ENCODE measurements at places on chromosomes 3 and 15.

DNA sequence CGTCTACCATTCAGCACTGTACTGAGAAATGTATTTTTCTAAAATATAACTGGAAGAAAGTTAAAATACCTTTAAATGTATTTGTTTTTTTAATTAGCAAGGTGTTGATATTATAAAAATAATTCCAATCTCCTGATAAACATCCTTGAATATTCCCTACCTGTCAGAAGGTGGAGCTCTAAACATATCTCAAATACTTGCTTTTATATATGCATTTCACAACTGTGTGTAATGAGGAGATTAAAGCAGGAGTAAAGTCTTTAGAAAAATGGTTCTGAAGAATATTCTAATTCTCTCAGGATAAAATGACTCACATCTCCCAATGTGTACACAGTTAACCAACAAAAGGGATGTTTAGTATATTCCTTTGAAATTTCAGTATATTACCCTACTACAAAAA lies 422.7 kb downstream of the PLCL2 start:
- no peak for DNase-seq

DNA sequence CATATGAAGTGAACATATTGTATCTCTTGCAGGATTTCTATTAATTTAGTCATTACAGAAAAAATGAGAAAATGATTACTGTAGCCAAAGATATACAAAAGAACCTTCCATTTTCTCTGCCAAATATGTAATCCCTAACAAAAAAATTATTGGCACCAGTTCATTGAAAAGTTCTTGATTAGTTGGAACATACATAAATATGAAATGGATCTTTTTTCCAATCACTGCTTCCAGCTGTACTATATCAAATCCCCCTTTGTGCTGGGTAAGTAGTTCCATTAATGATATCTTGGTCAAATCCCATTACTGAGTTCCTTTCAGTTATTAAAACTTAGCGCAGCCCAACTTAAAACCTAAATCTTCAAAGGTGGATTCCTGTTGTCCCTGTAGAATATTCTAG lies 263.8 kb downstream of the SLC9A9 start:
- no peak for DNase-seq

- DNase-seq = no peak
Measured at GRCh38 chr3:129822241-129822640, 71.3 kb downstream of the TMCC1 start.

- no peak for DNase-seq
Measured at GRCh38 chr3:120907659-120908029, 361 bp upstream of the STXBP5L start.

- no peak for DNase-seq
Measured at GRCh38 chr15:31606931-31607497, 280.4 kb downstream of the KLF13 start.

DNA sequence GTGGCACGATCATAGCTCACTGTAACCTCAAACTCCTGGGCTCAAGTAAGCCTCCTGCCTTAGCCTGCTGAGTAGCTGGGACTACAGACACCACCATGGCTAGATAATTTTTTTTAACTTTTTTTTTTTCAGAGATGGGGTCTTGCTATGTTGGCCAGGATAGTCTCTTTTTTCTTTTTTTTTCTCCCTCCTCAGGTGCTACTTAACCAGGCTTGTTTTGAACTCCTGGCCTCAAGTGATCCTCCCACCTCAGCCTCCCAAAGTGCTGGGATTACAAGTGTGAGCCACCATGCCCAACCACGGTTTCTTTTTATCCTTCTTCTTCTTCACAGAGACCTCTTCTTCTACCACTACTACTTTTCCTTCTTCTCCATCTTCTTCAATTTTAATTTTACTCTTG lies 53.8 kb upstream of the MAP4 start:
- no peak for DNase-seq

DNA sequence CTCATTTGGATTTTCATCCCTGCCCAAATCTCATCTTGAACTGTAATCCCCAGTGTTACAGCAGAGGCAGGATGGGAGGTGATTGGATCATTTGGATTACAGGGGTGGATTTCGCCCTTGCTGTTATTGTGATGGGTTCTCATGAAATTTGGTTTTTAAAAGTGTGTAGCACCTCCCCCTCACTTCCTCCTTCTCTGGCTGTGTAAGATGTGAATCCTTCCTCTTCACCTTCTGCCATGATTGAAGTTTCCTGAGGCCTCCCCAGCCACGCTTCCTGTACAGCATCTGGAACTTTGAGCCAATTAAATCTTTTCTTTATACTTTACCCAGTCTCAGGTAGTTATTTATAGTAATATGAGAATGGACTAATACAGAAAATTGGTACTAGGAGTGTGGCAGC lies 316.8 kb downstream of the PLCL2 start:
- no peak for DNase-seq

- DNase-seq = no peak
Measured at GRCh38 chr3:197522881-197523441, 32.8 kb downstream of the BDH1 start.

DNA sequence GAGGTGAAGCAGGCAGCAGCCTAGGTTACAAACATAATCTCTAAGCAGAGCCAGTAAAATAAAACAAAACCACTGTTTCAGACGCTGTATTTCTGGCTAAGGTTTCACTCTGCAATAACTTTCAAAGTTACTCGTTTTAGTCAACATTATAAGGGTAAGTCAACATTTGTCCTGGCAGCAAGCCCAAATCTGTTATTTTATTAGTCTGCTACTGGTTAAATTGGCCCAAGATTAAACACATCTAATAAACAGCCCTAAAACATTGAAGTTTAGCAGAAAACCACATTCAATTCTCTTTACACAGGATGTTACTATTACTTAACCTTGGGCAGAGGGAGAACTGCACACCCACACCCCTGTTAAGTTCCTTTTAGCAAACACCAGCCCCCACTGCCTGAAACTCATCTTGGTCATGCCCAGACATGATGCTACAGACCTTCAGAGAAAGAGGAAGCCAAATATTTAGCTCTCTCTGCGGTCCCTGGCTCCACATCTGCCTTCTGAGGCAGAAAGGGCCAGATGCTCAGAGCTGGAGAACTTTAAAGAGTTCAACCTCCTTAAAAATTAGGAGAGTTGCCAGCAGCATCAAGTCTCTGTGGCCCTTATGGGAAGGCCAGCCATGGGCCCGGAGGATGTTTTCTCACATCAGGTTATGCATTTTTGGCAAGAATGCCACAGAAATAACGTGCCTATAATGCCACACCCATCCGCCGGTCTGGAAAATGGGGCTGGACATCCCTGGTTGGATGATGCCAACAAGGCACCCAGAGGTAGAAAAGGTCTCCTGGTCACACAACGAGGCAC lies 17.9 kb downstream of the ARHGEF3 start:
- DNase-seq = peak; percentile 63

DNA sequence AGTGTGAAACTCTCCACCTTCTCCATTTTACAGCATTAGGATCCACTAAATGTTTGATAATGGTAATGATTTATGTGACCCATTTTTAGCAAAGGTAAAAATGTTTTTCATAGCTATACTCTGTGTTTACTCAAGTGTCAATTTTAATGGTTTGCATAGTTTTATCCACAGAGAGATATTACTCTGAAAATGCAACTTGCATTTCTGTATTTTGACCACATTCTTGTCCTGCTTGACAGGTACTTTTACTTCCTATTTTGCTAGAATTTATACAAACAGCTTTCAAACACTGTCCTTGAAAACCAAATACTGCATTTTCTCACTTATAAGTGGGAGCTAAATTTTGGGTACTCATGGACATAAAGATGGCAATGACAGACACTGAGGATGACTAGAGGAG lies 62.9 kb downstream of the SERPINI1 start:
- DNase-seq = no peak

DNA sequence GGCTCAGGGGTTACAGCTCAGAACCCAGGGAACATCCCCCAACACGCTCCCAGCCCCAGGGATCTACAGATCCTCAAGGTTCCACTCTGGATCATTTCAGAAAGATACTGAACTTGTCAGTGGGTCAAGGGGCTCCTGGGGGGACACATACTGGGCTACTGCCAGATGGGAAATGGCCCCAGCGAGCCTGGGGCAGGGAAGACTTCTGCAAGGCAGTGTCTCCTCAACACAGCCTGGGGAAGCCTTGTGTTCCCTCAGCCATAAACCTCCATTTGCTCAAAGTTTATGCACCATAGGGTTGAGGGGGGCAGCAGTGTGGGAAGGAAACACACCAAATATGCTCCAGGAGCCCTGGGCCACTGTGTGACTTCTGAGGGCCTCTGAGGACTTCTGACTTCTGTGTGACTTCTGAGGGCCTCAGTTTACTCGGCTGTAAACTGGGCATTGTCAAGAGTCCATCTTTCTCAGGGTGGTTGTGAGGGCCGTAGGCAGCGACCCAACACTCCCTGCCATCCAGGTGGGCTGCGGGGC lies 58.4 kb downstream of the IQSEC1 start:
- DNase-seq = no peak

DNA sequence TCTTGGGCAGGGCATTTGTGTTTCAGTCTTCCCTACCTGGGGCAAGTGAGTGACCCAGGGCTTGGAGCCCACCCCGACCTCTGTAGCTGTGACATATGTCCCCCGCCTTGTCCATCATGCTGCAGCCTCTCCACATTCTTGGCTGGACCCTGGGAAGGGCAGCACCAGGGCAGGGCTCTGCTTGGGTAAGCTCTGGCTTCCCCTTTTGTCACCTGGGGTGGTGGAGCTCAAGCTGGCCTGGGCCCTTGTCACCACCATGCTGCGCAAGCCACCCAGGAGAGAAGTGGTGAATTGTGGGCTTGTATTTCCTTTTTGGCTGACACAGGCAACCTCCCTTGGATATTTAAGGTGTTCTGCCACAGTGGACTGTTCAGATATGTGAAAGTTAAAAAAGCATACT lies 29.3 kb downstream of the SPSB4 start:
- no peak for DNase-seq

- DNase-seq = no peak
Measured at GRCh38 chr3:157079676-157080369, 80.1 kb downstream of the CCNL1 start.

GRCh38 chr3:183774631-183775030 lies 50.7 kb downstream of the MAP6D1 start:
- no peak for DNase-seq

DNA sequence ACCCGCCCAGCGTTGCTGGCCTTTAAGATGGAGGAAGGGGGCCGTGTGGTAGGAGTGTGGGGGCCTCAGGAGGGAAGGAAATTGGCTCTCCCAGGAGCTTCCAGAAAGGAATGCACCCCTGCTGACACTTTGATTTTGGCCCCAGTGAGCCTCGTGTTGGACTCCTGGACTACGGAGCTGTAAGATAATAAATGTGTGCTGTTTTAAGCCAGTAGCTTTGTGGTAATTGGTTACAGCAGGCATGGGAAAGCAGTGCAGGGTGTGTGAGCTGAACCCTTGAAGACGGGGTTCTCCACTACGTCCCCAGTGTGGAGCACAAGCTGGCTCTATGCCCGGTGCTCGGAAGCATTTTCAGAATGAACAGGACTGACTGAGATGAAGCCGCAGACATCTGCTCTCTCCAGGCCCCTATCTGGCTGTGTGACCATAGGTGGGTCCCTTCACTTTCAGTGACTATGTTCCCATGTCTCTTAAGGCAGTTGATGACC lies 22.9 kb upstream of the CGNL1 start:
- no peak for DNase-seq

DNA sequence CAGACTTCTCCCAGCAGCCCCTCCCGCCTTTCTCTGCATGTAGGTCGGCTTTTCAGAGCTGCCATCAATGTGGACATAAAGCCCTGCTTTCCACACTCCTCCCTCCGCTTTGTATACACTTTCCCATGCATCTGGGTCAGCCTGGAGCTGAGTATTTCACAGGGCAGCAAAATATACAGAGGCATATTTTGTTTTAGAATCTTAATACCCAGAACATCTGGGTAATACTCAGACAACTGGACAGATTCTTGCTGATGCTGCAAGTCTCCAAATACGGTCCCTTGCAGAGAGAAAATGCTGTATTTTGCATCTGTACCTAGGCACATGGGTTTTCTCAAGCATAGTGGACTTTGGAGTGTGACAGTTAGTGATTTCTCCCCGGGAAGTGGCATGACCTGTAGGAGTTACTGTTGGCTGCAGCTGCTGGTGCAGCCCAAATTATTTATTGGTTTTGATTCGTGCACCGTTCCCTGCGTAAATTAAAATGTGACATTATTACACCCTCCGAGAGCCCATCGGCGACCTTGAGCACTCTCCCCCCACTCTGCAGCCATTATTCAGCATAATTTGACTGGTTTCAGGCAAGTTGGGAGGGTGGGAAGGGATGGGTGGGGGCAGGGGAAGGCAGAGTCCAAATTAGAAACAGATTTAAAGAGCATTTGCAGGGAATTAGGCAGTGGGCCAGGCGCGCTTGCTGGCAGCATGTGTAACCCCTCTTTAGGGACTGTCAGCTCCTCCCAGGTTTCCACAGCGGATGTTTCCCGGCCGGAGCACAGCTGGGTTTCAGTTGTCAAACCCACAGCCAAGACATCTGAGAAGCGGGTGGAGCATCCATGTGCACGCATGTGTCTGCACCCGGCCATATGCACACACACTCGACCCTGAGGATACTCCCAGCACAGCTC lies 100.8 kb downstream of the CPN2 start:
- no peak for DNase-seq

DNA sequence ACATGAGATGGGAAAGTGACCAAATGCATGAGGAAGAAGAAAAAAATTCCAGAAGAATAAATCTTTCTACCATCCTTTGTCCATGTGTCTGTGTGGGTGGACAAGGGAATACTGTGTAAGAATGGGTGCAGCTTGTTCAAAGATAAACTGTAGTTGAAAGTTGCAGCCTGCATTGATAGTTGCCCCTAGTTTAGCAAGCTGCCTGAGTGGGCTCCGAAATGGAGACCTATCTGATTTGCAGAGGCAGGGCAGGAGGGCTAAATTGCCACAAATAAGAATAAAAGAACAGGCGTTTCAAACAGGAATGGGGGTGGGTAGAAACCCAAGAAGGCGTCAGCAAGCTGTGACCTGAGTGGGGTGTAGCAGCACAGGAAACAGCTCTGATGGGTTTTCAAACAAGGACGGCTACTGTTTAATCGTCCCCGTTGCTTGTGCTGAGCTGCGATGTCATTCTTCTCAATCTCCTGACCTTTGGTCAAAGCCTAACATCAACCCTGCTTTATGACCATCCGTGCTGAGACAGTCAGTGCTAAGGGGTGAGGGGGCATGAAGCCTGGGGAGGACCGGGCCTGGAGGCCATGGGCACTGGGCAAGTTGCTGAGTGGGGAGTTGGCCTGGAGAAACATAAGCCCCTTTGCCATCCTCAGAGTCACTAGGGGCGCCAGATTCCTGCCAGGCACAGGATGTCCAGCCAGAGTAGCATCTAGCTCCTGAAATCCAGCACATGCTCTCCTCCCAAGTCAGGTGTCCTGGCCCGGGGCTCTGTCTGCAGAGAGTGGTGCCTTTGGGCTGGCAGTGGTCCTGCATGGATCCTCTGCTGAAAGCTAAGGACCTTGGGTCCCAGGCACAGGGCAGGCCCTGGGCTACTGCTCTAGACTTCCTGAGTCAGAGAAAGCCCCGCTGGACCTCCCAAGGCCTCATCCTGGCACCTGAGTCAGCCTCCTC lies 19.2 kb upstream of the C15orf39 start:
- DNase-seq = no peak

- no peak for DNase-seq
Measured at GRCh38 chr3:62655691-62656063, 219.5 kb downstream of the CADPS start.
